ENCODE measurements at places on chromosomes 7 and 10. TPM values are rescaled to one million over a fixed set of nuclear protein-coding genes. Genes with fewer than 3 reads are reported as not detected.
A peak's percentile ranks its signal among the peaks of the same experiment; 100 is the strongest.

The TMEM270 gene
- not detected for polyA plus RNA-seq

The ORC5 gene
- 28.0 TPM for polyA plus RNA-seq

DNA sequence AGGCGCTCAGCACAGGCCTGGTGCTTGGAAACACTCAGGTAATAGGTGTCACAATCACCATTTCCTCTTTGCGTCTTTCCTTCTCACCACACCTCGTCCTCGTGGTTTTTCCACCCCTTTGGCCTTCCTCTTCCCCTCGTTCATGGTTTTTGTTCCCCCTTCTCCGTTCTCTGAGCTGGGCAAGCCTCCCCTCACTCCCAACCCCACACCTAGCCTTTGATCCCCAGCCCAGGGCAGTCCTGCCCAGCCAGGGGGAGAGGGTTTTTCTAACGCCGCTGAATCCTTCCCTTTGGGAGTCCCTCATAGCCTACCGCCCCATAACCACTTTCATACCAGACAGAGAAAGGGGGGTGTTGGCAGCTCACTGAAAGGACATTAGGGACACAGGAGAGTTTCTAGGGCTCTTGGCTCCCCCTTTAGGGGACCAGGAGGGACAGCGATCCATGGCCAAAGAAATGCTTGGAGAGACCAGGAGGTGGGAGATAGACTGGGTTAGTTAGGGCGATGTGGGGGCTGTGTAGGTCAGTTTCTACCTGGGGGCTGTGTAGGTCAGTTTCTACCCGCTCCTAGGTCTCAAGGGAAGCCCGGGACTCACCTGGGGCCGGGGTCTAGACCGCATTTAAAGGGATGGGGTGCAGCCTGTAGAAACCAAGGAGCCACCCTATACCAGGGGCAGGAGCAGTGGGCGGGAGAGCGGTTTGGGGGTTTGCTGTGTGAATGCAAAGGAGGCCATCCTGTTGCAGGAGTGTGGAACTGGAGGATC, 1.4 kb downstream of the EPHB4 start:
- DNase-seq = no peak

- no peak for DNase-seq
Measured at GRCh38 chr10:27696466-27696865, 49.2 kb downstream of the MKX start.

DNA sequence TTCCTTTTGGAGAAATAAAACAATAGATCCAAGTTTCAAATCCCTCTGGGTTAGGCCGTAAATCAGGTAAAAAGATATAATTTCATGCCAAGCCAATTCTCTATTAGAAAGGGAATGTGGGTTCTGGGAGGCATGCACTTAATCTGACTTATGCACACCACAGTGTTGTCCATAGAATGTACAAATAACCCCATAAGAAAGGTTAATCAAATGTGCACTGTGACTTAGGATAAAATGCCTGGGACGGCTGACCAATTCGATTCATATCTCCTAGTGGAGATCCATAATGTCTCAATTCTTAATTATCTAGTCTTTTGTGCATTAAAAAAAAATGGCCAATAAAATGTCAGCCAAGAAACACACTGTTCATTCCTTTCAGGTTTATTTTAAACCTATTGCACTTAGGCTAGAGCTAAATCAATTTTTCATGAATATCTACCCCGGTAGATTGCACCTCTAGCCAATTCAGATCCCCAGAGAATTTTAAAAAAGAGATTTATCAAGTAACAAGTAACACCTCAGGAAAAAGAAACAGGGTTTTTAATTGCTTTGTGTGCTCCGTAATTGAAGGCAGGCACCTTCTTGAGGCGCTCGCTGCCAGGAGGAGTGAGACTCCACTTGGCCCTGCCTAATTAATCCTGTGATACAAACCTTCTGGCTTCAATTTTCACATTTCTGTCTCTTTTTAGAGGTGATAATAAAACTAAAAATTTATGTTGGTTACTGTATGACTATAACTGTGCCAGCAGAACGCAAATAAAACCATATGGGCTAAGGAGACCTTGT, 265.1 kb downstream of the ETV1 start:
- DNase-seq = no peak

GRCh38 chr7:26348234-26348851, 56.7 kb downstream of the SNX10 start:
- DNase-seq = peak; percentile 47

GRCh38 chr10:73581918-73582317, 9.2 kb downstream of the USP54 start:
- DNase-seq = no peak

GRCh38 chr7:137804836-137805235, 41.9 kb downstream of the DGKI start:
- DNase-seq = no peak

- DNase-seq = no peak
Measured at GRCh38 chr7:102030696-102031095, 213.3 kb downstream of the CUX1 start.

The MRLN gene
- polyA plus RNA-seq = 0.93 TPM

GRCh38 chr7:91055219-91055618, 209.0 kb upstream of the FZD1 start:
- no peak for DNase-seq

The TRIM50 gene
- polyA plus RNA-seq = 0.15 TPM

The GSTO2 gene
- 30.4 TPM for polyA plus RNA-seq
